ENCODE measurements at places on chromosomes 3 and 15. TPM values are rescaled to one million over a fixed set of nuclear protein-coding genes. Genes with fewer than 3 reads are reported as not detected.

SELENOS gene
- 56.6 TPM for total RNA-seq

LMAN1L gene
- total RNA-seq, result not detected

ATP10A gene
- total RNA-seq, result 0.19 TPM

GOLGA6A gene
- total RNA-seq, result not detected

PLA2G4E gene
- not detected for total RNA-seq

CCDC191 gene
- 2.6 TPM for total RNA-seq

PLA1A gene
- 1.3 TPM for total RNA-seq

ADAMTSL3 gene
- under 0.01 TPM for total RNA-seq

CCDC80 gene
- 12.7 TPM for total RNA-seq

CCRL2 gene
- 5.6 TPM for total RNA-seq

MYLK gene
- 22.5 TPM for total RNA-seq

SPTSSB gene
- not detected for total RNA-seq

SERPINI1 gene
- 0.33 TPM for total RNA-seq

ZCWPW2 gene
- total RNA-seq, result under 0.01 TPM

ZBTB20 gene
- 29.4 TPM for total RNA-seq

RCN2 gene
- 39.2 TPM for total RNA-seq

ADPRH gene
- total RNA-seq, result 9.2 TPM

GHSR gene
- not detected for total RNA-seq

CPNE9 gene
- total RNA-seq, result not detected

TGM5 gene
- total RNA-seq, result not detected

LRRK1 gene
- total RNA-seq, result 11.0 TPM

C3orf18 gene
- 1.3 TPM for total RNA-seq

C3orf52 gene
- total RNA-seq, result 6.4 TPM

C3orf85 gene
- total RNA-seq, result not detected

KPNA1 gene
- total RNA-seq, result 50.3 TPM

DISP2 gene
- under 0.01 TPM for total RNA-seq

CIDEC gene
- total RNA-seq, result not detected

GOLGA8J gene
- total RNA-seq, result not detected

SERPINI2 gene
- not detected for total RNA-seq

STRIT1 gene
- not detected for total RNA-seq

DNAJC13 gene
- 66.6 TPM for total RNA-seq

NMNAT3 gene
- 0.76 TPM for total RNA-seq

SLC28A2 gene
- total RNA-seq, result not detected

MYZAP gene
- total RNA-seq, result 14.4 TPM

SHC4 gene
- total RNA-seq, result 0.96 TPM

SYNPR gene
- not detected for total RNA-seq

P2RY13 gene
- not detected for total RNA-seq

FBXW12 gene
- total RNA-seq, result not detected

ARIH1 gene
- total RNA-seq, result 52.2 TPM

TMF1 gene
- total RNA-seq, result 33.7 TPM

CCR3 gene
- not detected for total RNA-seq

CLDN11 gene
- 698 TPM for total RNA-seq

FOXB1 gene
- not detected for total RNA-seq

FBLN2 gene
- total RNA-seq, result 1.2 TPM

UBAP1L gene
- total RNA-seq, result 1.6 TPM

PIGZ gene
- 6.2 TPM for total RNA-seq

PATL2 gene
- under 0.01 TPM for total RNA-seq

Measured in vein endothelial cell (primary cell).